ENCODE measurements at places on chromosomes 12 and 14. TPM values are rescaled to one million over a fixed set of nuclear protein-coding genes. Genes with fewer than 3 reads are reported as not detected.

Gene IL22
- not detected for total RNA-seq

Gene CIPC
- total RNA-seq = 74.1 TPM

Gene TSPAN8
- total RNA-seq = 2.2 TPM

Gene GALNT16
- 3.7 TPM for total RNA-seq

Gene NFATC4
- total RNA-seq = 60.8 TPM

Gene IRAK3
- total RNA-seq = 18.6 TPM

Gene SPTB
- 0.94 TPM for total RNA-seq

Gene TRPV4
- total RNA-seq = 0.82 TPM

Gene CCDC197
- not detected for total RNA-seq

Gene MYO1H
- not detected for total RNA-seq

Gene RNU4-1
- total RNA-seq = not detected

Gene MMP17
- 2.0 TPM for total RNA-seq

Gene OR6C2
- not detected for total RNA-seq

- no peak for ATAC-seq
These were observed 33.7 kb downstream of the FAM177A1 start for GRCh38 chr14:35079742-35080141.

- no peak for ATAC-seq
These were observed 388.3 kb upstream of the DDHD1 start for GRCh38 chr14:53541411-53541810.

- no peak for ATAC-seq
These were observed 3.5 kb downstream of the RSRC2 start for GRCh38 chr12:122523280-122523679.

DNA sequence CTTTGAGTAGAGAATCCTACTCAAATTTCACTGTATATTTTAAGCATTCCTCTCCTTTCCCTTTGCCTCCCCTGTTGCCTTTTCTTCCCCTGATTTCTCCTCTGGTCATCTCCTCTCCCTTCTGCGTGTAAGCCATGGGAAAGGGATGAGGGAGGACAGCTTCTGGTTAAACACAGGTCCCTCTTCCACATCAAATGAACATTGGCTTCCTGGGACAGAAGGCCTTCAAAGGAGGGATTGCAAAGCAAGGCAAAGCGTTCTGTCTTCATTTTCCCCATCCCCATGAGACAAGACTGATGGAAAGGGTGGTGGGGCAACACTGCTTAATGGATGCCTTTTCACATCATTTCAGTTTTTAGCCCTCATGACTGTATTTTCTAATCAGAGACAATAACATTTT, 26.2 kb downstream of the GPRC5A start:
- no peak for ATAC-seq

GRCh38 chr12:95718006-95718431, 72.5 kb downstream of the NTN4 start:
- no peak for ATAC-seq

DNA sequence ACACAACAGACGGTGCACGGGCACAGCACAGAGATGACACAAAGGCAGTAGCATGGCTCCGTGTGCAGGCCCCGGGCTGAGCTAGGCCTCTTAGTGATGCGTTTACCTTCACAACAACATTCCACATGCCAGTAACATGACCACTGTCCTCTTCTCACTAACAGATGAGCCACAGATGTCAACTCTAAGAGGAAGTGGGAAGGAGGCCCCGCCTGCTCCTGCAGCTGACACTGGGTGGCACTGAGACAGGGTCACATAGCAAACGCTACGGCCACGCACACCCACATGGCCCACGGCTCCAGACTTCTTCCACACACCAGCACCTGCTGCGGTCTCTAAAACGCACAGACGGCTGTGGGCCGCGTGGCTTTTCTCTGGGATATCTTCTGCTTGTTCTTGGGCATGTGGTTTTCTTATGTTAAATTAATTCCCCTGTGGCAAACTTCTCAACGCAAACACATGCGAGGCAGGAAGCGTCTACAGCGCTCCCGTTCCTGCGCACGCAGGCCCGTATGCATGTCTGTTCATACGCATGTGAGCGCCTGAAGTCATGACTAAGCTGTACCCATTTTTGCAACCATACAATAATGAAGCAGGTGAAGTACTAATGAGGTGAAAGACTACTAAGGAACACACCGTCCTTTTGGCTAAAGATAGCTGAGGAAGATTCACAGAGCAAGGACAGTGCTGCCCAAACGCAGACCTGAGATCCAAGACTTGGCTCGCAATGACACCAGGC, 26.8 kb downstream of the AMN start:
- ATAC-seq = no peak

DNA sequence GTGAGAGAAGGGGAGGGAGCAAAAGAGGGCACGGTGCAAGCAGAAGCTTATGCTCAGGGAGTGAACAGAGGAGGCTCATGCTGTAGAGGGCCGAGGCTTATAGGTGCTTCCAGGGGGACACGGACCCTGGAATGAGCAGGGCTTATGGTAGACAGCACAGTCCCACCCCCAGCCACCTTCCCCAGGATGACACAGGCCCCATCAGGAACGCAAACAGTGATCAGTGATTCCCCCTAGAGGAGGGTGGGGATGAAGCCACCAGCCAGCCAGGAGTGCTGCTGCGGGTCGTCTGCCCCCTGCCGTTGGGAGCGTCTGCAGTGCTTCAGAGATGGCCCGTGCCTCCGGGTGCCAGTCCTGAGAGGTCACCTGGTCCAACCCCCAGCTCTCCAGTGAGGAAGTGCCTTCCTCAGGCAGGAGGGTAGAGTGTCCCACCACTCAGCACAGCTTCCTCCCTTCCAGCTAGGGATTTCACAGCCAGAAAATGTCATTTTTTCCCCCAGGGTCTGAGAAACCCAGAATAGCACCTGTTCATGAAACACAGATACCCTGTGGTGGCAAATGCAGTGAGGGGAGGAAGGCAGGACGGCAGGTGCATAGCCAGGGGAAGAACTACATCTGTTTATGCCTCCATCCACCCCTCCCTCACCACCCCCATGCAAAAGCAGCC, 60.7 kb downstream of the SLC6A12 start:
- peak; percentile 51 for ATAC-seq

DNA sequence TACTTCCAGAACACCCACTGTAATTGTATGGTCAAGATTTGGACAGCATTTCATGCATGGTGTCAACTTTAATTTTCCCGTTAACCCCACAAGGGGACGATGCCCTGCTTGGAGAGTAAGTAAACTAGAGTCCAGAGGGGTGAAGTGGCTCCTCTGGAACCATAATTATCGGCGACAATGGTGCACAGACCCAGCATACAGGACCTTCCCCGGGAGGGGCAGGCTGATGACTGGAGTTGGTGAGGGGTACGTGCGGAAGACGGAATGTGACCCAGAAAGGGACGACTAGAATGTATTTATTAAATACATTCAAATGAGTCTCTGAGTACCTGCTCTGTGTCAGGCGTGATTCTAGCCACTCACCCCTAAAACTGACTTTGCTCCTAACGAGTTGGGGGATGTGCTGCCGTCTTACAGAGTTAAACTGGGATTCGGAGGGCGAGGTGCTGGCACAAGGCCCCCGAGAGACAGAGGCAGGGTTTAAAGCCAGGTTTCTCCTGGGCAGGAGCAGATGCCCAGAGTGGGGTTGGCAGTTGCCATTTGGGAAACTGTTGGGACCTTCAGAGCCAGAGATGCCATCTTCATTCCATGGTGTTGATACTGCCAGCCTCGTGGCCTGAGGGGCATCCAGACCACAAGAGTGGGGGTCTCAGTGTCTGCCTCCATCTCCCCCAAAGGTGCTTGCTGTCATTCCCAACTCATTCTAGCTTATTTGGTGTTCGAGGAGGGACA, 10.9 kb downstream of the RTL1 start:
- no peak for ATAC-seq

GRCh38 chr12:111467092-111467856, 61.6 kb downstream of the SH2B3 start:
- no peak for ATAC-seq

GRCh38 chr12:76006028-76006925, 25.3 kb downstream of the PHLDA1 start:
- ATAC-seq = no peak

DNA sequence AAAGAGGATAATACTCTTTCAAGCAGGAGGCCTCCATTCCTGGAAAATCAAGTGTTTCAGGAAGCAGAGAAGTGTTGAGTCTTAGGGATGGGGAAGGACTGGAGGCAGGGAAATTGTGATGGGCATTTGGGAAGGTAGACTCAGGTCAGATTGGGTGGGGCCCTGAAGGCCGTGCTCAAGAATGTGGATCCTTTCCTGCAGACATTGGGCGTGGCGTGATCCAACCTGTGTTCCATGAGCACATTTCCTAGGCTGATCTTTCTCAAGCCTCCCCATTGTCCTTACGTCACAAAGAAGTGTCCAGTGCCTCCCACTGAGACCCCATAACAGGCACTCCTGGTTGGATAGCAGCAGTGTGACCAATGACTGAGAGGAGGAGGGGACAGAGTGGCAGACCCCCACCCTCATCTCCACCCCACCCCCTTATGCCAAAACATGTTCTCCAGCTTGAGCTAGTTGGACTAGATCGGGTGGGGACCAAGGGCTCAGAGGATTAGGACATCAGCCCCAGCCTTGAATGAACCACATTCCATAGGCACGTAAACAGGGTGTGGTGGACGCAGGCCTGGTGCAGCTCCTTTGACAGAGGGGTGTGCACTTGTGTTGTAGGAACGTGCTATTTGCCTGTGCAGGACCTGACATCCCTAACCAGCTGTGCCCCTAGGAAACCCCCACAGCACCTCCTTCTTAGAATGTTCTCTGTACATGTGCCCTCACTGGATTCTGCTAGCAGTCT, 76.8 kb downstream of the TTC9 start:
- ATAC-seq = no peak

DNA sequence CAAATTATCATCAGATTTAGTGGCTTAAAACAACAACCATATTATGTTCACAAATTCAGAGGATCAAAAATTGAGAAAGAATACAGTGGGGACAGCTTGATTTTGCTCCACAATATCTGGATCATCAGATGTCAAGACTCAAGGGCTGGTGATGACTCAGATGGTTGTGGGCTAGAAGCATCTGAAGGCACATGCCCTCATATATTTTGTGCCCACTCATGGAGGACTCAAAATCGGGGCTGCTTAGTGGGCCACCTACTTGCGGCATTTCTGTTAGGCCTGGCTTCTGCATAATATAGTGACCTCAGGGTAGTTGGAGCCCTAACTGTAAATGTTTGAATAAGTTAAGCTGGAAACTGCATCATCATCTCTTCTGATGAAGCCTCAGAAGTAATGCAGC, 584.5 kb downstream of the SLC16A7 start:
- no peak for ATAC-seq

DNA sequence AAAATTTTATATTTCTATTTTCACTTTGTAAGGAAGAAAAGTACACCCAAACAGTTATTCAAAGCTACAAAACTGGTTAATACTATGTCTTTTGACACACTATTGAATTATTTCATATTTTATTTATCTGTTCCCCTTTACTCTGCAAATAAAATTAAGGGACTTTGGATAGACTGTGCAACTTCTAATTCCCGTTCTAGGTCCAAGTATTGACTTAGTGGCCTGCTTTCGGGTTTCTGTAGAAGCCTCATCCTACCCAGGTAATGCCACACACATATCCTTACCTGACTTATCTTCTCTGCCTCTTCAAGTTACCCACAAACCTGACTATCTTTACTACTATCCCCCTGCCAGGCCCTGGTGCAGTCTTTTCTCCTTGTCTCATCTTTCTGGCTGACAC, 156.3 kb upstream of the TMTC2 start:
- no peak for ATAC-seq

DNA sequence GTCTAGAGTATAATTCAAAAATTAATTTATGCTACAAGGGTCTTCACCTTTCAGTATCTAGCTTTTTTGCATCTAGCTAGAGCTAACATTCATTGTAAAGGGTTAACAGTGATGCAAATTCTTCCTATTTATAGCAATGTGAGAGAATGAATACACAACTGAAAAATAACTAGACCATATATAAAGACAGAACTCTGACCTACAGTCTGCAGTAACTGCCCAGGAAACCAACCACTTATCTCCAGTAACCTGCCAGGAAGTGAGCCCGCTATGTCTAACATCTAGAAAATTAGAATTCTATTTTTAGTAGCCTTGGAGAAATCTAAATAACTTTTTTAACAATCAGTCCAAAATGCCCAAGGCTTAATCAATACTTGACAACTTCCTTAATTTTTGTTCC, 1021.9 kb downstream of the LRFN5 start:
- no peak for ATAC-seq

GRCh38 chr12:25249931-25250738, 594 bp downstream of the KRAS start:
- peak; percentile 20 for ATAC-seq

GRCh38 chr12:15389561-15389960, 67.3 kb downstream of the PTPRO start:
- no peak for ATAC-seq

DNA sequence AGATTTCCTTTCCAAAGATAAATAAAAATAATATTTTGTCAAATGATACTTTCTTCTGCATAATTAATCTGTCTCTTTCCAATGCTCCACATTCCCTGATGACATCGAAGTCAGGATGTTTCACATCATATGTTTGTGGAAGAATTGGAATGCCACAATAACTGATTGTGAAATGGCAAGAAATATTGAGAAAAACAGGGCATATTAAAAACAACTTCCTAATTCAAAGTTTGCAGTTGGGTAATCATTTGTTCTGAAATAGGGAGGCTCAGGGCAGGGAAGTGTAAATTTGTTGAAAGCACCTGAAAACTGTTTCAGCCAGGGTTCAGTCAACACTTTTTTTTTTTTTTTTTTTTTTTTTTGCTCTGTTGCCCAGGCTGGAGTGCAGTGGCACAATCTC, 50.7 kb downstream of the BCAT1 start:
- peak; percentile 51 for ATAC-seq

- no peak for ATAC-seq
These were observed 362.2 kb upstream of the SFSWAP start for GRCh38 chr12:131348646-131349045.

DNA sequence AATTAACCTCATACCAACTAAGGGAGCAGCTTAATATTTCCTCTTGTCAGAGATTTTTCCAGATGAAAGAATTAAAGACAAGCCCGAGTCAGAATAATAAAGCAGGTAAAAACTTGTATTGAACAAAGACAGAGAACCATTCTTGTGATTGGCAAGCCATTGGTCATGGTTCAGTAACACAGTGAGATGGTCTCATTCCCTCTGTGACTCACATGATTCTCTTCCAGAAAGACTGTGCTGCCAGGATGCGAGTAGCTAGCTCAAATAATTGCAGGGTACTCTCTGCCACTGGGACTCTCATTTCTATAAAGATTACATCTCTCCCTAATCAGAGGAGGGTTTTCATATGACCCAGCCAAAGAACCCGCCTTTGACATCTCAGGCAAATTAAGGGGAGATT, 179.4 kb downstream of the PHLDA1 start:
- ATAC-seq = no peak

Data from gastroesophageal sphincter (tissue), 4 donors.